ENCODE measurements at places on chromosomes 12 and 14.

GRCh38 chr12:58306266-58307000 is 365.1 kb downstream of the ATP23 start:
- no peak for DNase-seq

DNA sequence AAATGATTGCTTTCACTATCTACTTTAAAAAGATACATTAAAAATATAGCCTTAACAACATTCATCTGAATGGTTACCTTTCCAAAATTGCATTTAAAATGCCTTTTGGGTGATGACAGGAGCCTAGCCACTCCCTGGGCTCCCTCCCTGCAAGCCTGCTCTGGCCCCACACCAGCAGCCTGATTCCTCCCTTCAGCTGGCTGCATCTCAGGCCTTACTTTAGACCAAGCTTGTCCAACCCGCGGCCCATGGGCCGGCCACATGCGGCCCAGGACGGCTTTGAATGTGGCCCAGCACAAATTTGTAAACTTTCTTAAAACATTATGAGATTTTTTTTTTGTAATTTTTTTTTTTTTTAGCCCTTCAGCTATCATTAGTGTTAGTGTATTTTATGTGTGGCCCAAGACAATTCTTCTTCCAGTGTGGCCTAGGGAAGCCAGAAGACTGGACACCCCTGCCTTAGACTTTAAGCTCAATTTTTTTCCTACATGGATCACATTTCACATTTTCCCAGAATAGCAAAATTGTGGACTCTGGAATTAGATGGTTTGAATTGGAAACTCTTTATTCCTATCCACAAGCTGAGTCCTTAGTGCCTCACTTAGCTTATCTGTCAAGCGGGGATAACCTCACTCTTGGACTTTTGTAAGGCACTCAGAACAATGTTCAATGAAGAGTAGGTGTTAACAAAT is 124.4 kb downstream of the MYRFL start:
- no peak for DNase-seq

DNA sequence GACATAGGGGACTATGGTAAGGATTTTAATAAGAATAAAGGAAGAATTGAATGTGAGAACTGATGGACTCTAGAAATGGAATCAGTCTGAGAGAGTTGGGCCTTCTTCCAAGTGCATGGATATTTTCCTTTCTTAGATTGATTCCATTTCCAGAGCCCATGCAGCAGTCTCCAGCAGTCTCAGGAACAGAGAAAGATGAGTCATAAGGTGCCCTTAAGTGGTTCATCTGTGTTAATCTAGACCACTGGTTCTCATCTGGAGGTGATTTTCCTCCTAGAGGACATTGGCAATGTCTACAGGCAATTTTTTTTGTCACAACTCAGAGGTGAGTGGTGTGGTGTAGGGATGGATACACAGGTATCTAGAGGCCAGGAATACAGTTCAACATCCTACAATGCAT is 25.9 kb downstream of the TRIM9 start:
- DNase-seq, result no peak

GRCh38 chr12:11674894-11675390 is 25.5 kb downstream of the ETV6 start:
- no peak for DNase-seq

- DNase-seq, result no peak
Measured at GRCh38 chr14:77286576-77286975, 15.6 kb upstream of the NGB start.

- DNase-seq, result no peak
Measured at GRCh38 chr12:62912644-62913043, 22.3 kb downstream of the PPM1H start.

DNA sequence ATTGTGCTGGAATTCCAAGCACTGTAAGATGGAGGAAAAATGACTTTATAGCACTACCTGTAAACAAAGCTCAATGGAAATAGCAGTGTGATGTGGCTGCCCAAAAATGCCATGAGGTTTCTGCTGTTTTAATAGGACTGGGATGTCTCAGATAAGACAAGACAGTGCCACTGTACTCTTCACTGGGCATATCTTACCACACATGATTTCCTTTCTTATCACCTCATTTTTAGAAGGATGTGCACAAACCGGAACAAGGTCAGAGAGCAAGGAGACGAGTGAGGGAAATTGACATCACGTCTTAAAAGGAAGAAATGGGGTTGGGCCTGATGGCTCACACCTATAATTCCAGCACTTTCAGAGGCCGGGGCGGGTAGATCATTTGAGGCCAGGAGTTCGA is 38.4 kb upstream of the FGD4 start:
- no peak for DNase-seq

GRCh38 chr14:67490196-67490595 is 1.7 kb upstream of the TMEM229B start:
- DNase-seq, result no peak

DNA sequence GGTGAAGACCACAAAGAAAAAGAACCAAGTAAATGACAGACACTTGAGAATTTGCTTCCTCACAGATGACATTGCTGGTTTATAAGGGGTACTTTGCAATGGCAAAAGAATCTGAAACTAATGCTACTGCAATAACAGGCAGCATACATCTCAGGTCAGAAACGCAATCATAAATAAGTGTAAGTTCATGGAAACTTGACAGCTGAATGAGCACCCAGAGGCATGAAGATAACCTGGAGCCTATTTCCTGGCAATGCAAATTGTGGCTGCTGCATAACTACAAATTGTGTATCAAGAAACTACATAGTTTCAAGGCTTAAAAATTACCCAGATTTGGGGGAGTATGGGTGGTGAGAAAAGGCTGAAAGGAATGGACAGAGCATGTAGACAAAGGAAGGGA is 8.5 kb upstream of the MYO1A start:
- no peak for DNase-seq

DNA sequence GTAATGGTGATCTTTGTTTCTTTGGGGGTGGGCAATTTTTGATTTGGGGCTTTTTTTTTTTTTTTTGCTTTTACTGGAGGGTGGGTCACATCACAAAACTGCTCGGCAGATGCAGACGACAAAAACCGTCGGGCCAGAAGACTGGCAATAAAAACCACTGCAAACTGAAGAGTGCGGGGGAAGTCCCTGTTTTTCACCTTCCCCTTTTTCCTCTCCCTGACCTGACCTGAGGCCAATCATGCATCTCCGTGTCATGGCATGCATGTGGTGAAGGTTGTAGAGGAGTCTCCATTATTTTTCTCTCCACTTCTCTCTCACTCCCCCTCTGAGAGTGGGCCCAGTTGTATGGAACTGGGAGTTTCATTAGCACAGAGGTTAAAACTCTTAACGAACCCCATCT is 57.5 kb downstream of the AP5M1 start:
- DNase-seq, result no peak

DNA sequence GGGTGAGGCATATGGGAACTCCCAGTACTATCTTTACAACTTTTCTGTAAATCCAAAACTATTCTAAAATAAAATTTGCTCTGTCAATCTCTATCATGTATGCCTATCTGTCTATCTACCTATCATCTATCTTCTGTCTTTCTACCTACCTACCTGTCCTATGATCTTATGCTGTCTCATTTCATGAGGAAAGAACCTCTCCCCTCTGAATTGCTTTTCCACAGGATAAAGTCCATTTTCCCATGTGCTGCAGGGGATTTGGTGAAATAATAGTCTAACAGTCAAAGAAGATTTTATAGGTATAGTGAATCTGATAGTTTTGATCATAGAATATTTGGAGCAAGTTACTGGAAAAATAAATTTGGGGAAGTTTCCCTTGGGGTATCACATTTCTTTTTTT is 86.8 kb upstream of the RIC8B start:
- no peak for DNase-seq

DNA sequence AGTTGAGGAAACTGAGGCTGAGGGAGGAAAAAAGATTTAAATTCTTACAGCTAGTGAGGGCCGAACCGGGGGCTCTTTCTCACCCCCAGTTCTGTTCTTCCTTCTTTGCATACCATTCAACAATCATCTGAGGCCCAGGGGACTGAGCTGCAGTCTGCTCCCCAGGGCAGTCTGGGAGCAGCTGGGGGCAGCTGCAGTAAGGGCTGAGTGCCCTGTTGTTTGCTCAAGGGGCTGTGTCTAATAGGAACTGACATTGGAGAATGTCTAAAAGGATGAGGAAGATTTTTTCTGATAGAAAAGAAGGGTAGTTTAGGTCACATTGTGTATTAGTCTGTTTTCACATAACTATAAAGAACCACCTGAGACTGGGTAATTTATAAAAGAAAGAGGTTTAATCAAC is 42.2 kb downstream of the SLC17A8 start:
- DNase-seq, result no peak

DNA sequence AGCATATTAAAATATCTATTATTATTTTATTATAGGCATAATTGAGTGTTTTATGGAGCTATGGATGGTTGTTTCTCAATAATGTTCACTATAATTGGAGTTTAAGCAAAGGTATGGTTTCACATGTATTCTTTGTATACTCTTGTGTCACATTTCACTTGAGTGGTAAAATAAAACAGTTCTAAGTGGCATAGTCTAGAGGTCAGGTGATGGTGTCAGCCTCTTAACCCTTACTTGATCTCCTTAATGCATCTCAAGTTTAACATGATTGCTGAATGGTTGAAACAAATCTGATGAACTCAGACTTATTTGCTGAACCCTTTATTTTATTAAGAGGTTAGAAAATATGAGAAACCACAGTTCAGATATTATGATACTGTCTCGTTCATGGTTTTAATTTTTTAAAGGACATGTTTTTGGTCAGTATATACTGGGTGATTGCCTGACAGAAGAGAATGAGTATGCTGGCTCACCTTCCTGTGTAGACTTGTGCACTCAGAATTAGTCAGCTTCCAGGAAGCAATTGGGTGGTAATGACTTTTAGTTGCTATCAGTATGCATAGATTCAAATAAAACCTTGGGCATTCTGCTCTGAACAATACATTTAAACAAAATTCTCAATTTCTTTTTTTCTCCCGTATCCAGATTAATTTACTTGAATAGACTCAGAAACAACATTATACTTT is 464.6 kb downstream of the PCNX1 start:
- no peak for DNase-seq

DNA sequence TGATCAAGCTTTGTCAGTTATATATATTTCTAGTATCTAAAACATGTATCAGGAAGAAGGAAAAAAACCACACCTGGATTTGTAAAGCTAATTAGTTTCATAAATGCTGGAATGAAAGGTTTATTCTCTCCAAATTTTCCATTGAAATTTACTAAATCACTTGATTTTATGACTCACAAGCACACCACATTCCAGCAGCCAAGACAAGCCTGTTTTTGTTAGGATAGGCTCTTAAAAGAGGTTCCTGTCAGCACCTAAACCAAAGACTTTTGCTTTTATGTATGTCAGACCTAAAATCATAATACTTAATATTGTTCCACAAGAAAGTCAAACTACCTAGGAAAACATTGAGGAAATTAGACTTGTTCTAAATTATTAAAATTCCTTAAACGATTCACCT is 85.3 kb upstream of the PAWR start:
- no peak for DNase-seq

GRCh38 chr12:80708975-80709328 is 1.5 kb downstream of the MYF6 start:
- no peak for DNase-seq

GRCh38 chr14:105315941-105316576 is 1.5 kb downstream of the PACS2 start:
- no peak for DNase-seq

GRCh38 chr12:58804749-58805148 is 115.6 kb downstream of the LRIG3 start:
- no peak for DNase-seq

DNA sequence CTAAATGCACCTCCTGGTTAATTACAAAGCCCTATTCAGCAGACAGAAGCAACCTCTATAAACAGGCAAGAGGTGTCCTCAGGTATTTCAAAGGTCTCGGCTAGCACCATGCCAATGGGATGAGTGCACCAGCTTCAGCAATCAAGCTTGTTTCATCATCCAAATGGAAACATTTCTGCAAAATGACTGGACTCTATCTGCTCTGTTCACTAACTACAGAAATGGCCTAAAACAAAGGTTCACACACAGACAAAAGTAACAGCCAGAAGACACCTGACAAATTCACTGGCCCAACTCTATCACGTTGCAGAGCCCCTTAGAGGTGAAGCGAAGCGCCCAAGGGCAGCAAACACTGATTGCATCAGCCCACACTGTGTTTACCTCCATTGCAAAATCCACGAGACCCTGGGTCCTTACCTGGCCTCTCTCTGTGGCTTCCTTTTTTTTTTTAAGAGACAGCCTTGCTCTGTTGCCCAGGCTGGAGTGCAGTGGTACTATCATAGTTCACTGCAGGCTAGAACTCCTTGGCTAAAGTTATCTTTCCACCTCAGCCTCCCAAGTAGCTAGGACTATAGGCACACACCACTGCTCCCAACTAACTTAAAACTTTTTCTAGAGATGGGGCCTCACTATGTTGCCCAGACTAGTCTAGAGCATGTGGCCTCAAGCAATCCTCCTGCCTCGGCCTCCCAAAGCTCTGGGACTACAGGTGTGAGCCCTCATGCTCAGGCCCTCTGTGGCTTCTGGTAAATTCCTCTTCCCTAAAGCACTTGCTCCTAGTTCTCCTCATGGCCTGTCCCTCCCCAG is 8.5 kb upstream of the SYNE3 start:
- DNase-seq, result no peak

DNA sequence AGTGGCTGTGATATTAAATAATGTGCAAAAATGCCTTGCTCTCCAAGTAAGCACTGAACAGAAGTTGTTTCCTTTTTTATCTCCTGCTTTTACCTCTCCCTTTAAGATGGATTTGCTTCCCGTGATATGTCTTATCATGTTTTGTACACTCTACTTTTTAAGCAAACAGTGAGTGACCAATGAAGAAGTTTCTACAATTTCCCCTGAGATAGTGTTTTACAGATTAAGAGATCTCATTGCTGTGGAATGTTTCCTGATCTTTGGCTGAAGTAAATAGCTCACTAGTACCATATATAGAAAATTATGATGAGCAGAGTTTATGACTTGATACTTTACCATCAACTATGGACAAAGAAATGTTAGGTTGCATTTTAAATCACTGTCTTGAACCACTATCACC is 184.8 kb upstream of the PDE3A start:
- no peak for DNase-seq

DNA sequence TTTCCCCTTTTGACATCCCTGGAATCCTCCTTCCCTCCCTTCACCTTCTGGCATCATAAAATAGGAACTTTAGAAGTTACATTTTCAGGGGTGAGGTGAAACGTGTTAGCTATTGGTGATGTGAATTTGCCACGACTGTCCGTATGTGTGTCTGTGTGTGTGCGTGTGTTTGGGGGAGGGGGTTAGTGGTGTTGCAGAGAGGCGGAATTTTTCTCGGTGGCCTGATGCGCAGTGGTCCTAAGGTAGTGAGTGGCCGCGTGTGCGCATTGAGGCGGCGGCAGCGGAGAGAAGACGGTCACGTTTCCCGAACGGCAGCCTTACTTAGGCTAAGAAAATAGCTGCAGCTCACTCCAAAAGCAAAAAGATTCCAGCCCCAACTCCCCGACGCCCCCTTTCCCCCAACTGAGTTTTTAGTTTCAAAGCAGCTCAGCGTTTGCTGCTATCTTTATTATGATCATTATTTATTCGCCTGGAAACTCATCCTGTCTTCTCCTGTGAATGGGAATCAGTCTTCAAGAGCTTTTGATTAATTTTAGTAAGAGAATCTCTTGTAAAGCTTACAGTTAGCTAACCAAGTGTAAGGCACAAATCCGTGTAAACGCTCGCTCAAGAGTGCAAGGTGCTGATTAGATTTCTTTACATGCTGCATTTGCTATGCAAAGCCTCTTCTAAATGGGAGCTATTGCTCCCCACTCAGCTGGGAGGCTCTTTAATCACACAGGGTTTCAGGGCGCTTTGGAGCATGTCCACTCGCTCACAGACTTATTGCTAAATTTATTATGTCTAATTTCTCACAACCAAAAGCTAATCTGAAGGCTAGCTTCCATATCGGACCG is 4.7 kb downstream of the FLRT2 start:
- DNase-seq, result no peak

GRCh38 chr12:129819391-129819790 is 84.4 kb downstream of the TMEM132D start:
- no peak for DNase-seq

All from stimulated activated CD4-positive, alpha-beta T cell treated with anti-CD3 and anti-CD28 coated beads, Interleukin-1b, Interleukin-23, amount 100 ng/mL, for 1 hour (primary cell).